GM12878 (cell line): ENCODE measurements at places on chromosomes 13 and 19. TPM values are rescaled to one million over a fixed set of nuclear protein-coding genes. Genes with fewer than 3 reads are reported as not detected.

- DNase-seq: no peak
These were observed 490.4 kb downstream of the DIAPH3 start for GRCh38 chr13:59673286-59673685.

GRCh38 chr13:98222816-98223215 lies 45.7 kb upstream of the RNF113B start:
- DNase-seq: no peak

GRCh38 chr19:49718991-49719390 lies 28.1 kb downstream of the CPT1C start:
- no peak for DNase-seq

GRCh38 chr13:24864579-24864978 lies 100.6 kb downstream of the RNF17 start:
- DNase-seq: no peak

- no peak for DNase-seq
These were observed 69.0 kb downstream of the KDM4B start for GRCh38 chr19:5037936-5038335.

GRCh38 chr13:93248627-93249047 lies 22.0 kb downstream of the GPC6 start:
- no peak for DNase-seq

DNA sequence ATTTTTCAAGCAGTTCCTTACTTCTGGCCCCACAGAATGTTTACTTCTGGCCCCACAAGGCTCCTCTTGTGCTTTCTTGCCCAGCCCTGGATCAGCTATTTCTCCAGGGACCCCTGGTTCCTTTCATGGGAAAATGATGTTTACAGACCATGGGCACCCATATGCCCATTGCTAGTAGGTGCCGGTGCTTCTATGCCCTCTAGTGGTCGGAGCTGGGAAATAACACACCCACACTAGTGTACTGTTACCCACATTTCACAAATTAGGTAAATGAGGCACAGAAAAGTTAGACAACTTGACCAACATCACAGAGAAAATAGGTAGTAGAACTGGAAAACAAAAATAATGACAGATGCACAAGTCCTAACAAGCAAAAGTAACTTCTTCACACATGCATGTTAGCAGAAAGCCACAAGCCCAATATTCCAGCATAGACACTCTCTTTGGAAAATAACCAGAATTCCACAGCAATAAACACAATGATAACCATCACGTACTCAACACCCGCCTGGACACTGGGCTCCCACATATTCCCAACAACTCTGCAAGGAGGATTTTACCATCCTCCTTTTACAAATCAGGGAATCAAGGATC lies 1.3 kb upstream of the CEACAM6 start:
- no peak for DNase-seq

GRCh38 chr19:49085020-49085867 lies at the start of gene SNRNP70:
Gene SNRNP70, plus strand, starts transcription at chr19:49085451. Its CDS starts 964 bp downstream, at chr19:49086415.
- DNase-seq: peak; percentile 94

- no peak for DNase-seq
These were observed 21.4 kb upstream of the PSG9 start for GRCh38 chr19:43290568-43291359.

- no peak for DNase-seq
These were observed 168.3 kb upstream of the RNF113B start for GRCh38 chr13:98345107-98345935.

DNA sequence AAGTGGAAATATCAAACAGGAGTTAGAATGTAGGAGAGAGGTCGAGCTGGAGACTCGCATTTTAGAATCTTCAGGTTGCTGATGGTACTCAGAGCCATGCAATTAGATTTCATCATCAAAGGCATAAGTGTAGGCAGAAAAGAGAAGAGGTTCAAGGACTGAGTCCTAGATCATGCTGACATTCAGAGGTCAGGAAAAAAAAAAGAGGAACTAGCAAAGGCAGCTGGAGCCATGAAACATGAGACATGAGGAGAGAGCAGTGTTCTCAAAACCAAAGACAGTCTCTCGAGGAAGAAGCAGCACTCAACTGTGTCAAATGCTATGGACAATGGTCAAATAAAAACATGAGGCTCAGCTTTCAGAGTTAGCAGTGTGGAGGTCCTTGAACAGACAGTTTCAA lies 12.4 kb upstream of the TPP2 start:
- DNase-seq: no peak

DNA sequence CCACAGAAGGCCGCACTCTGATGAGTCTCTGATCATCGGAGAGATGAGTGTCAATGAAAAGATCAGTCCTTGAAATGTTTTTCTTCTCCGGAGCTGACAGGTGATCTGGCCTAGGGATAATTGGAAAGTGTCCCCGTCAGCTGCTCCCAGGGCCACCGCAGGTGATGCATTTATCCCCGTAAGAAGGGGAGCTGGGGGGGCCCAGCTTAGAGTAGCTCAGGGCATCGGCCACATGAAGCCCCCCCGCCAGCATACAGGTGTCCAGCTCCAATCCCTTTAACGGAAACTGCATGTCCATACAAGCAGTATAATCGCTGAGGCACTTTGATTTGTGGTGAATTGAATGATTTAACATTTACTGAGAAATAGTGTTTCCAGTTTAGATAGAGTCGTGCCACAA lies 27.7 kb downstream of the ATP4B start:
- no peak for DNase-seq

- no peak for DNase-seq
These were observed 2.4 kb upstream of the SIX5 start for GRCh38 chr19:45771311-45771933.

ZNF541 gene
- 0.08 TPM in 1 of 2 replicates, not detected in the other for total RNA-seq

GAPDHS gene
- not detected in 2 replicates for total RNA-seq

BST2 gene
- total RNA-seq: 271 and 278 TPM in 2 replicates

CALR3 gene
- total RNA-seq: 0.19 TPM in 1 of 2 replicates, not detected in the other

OVOL3 gene
- not detected in 2 replicates for total RNA-seq

PGLYRP2 gene
- total RNA-seq: 0.26 and 0.37 TPM in 2 replicates

CYP2F1 gene
- total RNA-seq: not detected in 2 replicates

SIGLEC8 gene
- not detected in 2 replicates for total RNA-seq

TEX29 gene
- not detected in 2 replicates for total RNA-seq

OSCAR gene
- total RNA-seq: 0.13 TPM in 1 of 2 replicates, not detected in the other

DENND1C gene
- total RNA-seq: 50.5 and 54.3 TPM in 2 replicates

ACP7 gene
- not detected in 2 replicates for total RNA-seq
